ENCODE measurements at places on chromosomes 5 and 9.

DNA sequence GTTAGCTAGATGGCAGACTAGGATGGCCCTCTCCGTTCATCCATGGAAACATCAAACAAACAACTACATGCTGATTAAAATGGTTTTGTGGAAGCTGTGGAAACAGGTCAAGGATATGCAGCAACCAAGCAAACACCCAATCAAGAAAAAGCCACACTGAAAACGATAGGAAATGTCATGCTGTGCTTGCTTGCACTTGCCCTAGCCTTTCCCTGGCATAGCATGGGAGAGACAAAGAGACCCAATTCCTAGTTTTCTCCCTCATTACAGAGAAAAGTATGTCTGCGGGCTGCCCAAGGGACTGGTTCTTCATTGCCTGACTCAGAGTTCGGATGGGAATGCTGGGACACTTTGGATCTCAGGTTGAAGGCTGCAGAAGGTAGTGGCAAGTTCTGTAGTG is 98.7 kb downstream of the FANCC start:
- no peak for DNase-seq

GRCh38 chr5:72397836-72398235 is 77.7 kb downstream of the PTCD2 start:
- no peak for DNase-seq

GRCh38 chr9:35414889-35415288 is 75.0 kb upstream of the RUSC2 start:
- no peak for DNase-seq

DNA sequence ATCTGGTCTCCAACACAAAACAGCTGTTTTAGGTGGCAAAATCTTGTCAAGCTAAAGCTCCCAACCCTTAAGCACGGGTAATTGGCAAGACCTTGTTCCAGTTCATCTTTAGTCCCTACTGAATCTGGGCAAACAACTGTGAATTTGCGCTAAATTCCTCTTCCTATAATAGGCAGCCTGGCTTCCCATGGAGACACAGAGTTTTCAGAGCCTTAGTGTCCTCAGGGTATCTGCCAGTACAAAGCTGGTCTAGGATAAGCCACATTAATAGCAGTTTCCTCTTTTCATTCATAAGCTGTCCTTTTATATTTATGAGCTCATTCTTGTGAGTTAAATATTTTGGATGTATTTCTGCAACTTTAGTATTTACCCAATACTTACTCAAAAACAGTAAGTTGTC is 59.5 kb downstream of the FGF10 start:
- DNase-seq: no peak

DNA sequence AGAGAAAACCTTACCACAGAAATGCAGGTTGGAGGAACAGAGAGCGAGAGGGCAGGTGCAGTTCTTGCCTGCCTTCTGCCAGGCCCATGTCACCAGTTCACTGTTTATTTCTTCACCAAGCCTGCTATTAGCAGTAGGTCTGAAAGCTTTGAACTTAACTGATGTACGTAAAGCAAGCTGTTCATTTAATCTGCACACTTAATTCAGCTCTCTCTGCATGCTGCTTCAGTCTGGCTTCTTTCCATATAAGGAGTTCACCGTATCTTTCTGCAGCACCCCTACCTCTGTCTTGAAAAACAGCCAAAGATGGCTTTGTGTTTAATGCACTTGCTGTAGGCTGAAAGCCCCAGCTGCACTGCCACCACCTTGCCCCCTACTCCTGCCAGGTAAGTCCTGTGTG is 205.1 kb downstream of the RAB3C start:
- no peak for DNase-seq

DNA sequence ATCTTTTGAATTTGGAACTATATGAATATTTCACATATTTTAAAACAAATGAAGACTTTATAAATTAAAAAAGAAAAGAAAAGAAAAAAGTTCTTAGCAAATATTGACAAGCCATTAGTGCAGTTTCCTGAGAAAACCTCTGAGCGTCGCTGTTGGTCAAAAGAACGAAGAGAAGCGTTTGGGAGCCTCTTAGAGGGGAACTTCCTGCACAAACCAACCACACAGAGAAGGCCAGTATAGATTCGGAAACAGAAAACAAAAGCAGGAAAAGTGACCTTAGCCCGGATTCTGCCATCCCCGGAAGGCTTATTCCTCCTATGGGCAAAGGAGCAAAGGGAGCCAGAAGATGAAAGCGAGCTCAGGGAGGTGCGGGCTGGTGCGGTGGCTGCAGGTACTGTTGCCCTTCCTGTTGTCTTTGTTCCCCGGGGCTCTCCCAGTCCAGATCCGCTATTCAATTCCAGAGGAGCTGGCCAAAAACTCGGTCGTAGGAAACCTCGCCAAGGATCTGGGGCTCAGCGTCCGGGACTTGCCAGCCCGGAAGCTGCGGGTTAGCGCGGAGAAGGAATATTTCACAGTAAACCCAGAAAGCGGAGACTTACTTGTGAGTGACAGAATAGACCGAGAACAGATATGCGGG is at the start of gene PCDHGB2:
Gene PCDHGB2, plus strand, starts transcription at position 205 of the 637 bp plus-strand sequence. Its CDS starts 142 bp downstream, at position 347.
- peak; percentile 53 for DNase-seq

GRCh38 chr5:13843175-13843846 is 101.2 kb downstream of the DNAH5 start:
- DNase-seq: no peak

- DNase-seq: no peak
Observed at GRCh38 chr9:121813519-121814210, 162.2 kb downstream of the DAB2IP start.

GRCh38 chr5:66826696-66827095 is 230.5 kb downstream of the MAST4 start:
- DNase-seq: no peak

DNA sequence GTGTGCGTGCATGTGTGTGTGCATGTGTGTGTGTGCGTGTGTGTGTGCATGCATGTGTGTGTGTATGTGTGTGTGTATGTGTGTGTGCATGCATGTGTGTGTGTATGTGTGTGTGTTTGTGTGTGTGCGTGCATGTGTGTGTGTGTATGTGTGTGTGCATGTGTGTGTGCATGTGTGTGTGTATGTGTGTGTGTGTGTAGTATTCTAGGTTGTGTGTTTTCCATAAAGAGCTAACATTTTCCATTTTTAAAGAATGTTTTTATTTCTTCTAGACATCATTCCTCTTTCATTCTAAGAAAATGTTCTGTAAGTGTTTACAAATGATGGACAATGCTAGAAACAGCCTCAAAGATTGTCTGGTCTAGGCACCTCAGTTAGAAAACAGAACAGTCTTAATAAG is 15.6 kb downstream of the ENTREP1 start:
- DNase-seq: no peak

- no peak for DNase-seq
Observed at GRCh38 chr5:119290607-119291006, 65.2 kb upstream of the TNFAIP8 start.

- DNase-seq: no peak
Observed at GRCh38 chr9:118439441-118439840, 735.2 kb downstream of the TLR4 start.

DNA sequence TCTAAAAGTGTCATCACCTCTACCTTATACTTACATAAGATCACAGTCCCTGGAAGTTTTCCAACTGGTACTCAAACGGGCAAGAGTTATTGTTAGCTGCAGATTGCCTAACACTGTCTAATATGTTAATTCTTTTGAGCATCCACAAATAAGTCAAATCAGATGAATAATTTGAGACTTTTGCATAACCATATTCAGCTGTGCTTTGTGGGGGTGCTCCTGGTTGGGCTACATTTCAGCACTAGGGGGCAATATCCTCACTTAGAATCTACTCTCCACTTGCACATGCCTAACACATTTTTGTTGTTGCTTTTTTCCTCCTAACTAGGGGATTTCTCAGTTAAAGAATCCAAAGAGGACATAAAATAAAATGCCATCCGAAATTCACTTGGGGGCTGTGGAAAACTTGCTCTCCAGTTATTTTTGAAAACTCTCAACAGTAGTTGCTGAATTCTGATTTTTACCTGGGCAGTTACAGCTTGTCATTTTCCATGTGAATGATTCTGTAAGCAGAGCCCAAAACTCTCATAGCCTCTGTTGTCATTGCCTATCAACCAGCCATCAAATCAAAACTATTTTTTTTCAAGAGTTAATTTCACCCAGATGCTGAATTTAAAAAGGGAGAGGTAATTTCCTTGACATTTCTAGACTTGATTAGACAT is 71.5 kb downstream of the TRIM36 start:
- DNase-seq: peak; percentile 64

- peak; percentile 32 for DNase-seq
Observed at GRCh38 chr5:38330207-38330606, 71.8 kb downstream of the EGFLAM start.

DNA sequence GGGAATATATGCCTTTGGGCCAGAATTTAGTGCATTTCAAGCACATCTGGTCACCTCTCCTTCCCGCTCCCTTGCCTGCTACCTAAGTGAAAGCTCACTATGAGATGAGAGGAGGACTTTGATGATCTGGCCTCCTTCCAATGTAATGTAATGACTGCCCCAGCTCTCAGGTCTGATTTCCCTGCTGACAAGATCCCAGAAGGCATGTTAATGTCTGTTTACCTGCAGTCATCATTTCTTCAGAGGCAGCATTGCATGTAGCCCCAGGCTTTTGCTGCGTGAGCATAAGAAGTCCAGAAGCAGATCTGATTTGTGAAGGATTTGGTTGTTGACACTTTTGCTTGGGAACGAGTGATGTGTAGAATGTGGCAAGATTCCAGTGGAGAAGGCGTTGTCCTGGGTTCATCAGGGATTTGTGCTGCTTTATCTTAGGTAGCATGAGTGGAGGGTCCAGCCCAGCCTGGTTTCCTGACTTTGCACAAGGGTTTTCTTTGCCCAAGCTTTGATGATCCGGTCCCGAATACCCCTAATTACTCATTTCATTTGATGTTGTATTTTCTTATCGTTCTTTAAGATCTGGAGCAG is 192.7 kb downstream of the GOLPH3 start:
- no peak for DNase-seq

- DNase-seq: no peak
Observed at GRCh38 chr5:160119905-160120266, 636 bp upstream of the PWWP2A start.

DNA sequence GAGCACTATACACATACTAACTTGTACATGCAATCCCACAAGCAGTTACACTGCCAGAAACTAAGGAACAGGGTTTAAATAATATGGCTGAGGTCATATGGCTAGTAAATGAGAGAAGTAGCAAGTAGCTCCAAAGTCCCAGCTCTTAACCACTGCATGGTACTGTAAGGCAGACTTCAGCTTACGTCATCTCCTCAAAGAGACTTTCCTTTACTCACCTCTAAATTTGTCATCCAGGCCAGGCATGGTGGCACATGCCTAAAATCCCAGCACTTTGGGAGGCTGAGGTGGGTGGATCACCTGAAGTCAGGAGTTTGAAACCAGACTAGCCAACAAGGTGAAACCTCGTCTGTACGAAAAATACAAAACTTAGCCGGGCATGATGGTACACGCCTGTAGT is 20.4 kb upstream of the SELENOP start:
- no peak for DNase-seq

GRCh38 chr5:144298658-144299057 is 128.0 kb downstream of the KCTD16 start:
- no peak for DNase-seq

- no peak for DNase-seq
Observed at GRCh38 chr9:18585996-18586395, 112.0 kb downstream of the ADAMTSL1 start.

DNA sequence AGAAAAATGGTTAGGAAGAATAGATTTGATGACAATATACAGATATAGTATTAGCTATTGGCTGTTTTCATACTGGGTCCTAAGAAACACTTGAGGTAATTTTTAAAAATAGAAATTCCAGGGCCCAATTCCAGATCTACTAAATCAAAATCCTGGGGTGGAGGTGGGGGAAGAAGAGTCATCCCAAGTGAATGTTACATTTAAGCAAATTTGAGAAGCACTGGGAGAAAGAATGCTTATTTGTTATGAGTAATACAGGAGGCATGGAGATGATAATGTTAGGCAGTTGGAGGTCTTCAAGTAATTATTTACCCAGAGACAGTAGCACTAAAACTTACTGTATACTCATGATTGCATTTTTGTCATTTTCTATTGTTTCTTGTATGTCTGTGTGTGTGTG is 93.0 kb upstream of the DAB2 start:
- DNase-seq: peak; percentile 98

DNA sequence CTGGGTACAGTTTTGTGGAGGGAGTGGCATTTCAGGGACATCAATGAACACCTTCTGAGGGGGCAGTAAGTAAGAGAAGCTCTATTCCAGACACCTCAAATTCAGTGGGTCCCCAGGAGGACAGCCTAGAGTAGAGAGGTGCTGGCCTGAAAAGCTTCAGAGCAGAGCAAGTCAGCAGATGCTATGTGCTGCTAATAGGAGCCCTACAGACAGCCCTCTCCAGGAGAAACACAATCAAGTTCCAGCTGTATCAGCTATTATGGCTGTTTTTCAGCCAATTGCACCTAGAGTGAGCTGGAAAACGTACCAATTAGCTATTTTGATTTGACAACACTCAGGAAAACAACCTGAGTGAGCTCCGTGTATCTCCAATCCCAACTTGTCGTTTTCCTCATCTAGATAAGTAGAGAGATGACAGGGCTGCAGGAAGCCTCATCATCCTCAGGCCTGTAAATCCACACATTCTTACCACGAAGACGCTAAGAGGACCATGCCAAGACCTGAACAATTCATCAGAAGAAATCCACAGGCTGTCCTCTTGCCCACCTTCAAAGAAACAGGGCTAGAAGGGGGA is 104.9 kb downstream of the PIK3R1 start:
- DNase-seq: no peak

DNA sequence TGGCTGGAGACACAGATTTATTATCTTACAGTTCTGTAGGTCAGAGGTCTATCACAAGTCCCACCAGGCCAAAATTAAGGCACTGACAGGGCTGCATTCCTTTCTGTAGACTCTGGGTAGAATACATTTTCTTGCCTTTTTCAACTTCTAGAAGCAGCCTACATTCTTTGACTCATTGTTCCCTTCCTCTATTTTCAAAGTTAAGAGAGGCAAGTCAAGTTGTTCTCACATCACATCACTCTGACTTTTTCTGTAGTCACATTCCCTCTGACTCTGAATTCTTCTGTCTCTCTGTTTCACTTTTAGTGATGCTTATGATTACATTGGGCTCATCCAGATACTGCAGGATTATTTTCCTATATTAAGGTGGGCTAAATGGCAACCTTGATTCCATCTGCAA is 119.0 kb downstream of the MELK start:
- DNase-seq: no peak

GRCh38 chr5:131677115-131677514 is 42.1 kb upstream of the RAPGEF6 start:
- no peak for DNase-seq

GRCh38 chr5:98424681-98425450 is 348.6 kb upstream of the RGMB start:
- DNase-seq: peak; percentile 46

- peak; percentile 17 for DNase-seq
Observed at GRCh38 chr5:169695025-169695625, 58.0 kb downstream of the DOCK2 start.

GRCh38 chr9:121881920-121882500 is 211.1 kb downstream of the TTLL11 start:
- no peak for DNase-seq

DNA sequence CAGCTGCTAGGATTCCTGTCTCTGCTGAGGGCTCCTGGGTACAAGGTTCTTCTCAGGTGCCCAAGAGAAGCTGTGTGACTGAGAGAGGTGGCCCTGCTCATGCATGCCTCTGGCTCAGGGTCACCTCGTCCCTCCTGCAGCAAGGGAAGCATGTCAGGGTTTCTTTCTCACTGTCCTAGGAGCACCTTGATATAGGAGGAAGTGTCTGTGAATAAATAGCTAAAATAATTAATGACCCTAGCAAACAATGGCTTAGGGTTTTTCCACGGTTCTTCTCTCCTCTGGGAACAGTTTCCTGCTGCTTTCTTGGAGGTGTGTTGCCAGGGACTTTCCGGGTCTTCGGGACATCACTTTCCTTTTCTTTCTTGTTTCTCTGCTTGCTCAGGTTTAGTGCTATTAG is 87.2 kb downstream of the ARHGAP26 start:
- no peak for DNase-seq

GRCh38 chr5:57621624-57622023 is 139.0 kb upstream of the ACTBL2 start:
- DNase-seq: no peak
